ENCODE measurements at places on chromosomes 3 and 15.

DNA sequence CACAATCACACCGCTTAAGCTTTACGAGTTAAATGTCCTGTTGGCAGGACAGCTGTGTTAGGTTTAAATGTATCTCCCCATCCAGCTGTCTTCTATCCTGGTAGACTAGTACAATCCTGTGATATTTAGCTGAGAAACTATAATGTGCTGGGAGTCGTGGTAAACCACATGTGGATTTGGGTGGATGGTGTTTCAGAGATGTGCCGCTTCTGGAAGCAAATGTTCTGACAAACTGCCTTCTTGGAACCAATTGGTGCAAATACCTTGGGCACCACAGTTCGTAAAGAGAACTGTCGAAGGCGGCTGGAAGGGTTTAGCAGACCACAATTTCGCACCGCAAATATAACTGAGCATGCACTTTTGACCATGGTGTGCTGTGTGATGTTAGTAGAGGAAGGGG is 15.0 kb downstream of the SCG5 start:
- DNase-seq = no peak

DNA sequence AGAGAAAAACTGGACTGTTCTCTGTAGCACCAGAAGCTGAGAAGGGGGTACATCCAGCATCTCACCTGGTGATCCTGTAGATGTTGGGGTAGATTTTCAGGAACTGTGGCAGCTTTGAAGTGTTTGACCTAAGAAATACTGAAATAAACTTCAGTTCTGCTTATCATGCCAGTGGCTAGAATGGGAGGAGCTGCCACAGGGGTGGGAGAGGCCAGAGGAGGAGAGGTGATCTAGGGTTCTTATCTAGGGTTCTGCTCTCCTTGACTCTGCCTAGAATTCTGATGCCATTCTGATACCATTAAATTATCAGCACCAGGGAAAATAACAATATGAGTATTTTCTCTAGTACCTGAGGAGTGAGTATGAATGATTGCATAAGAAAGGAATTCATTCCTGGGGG is 10.2 kb upstream of the CPOX start:
- no peak for DNase-seq

DNA sequence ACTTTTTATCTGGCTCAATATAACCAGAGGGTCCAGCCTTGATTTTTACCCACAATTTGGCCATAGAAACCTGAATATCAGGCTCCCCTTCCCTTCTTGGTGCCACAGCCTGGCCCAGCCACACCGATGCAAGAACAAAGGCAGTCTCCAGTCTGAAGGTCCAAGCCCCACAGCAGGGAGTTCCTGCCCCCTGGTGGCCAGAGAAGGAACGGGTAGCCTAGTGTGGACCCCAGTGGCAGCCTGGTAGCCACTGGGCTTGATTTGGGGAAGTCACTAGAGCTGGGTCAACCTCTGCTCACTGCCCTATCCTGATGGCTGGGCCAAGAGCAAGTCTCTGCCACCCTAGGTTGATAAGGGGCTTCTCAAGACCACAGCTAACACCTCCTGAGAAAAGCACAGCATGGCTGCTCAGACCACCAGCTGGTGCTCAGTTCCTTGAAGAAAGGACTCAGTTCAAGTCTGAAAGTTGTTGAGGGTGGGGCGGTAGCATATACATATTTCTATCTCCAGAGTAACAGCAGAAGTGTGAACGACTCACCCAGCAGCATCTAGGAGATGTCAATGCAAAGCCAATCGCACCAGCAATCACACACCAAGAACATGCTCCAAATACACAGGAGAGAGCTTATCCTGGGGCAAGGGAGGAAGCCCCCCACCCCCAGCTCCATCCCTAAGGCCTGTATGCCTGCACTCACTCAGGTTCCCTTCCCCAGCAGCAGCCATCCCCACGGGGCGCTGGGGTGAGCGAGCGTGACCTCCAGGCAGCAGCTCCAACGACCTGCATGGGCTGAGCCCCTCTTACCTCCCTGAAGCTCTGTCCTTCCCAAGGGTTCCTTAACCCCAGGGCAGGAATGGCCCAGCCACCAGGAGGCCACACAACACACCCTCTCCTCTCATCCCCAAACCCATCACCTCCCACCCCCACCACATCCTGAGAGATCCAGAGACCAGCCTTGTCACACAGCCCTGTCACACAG is 7.6 kb downstream of the PFKFB4 start:
- peak; percentile 68 for DNase-seq

DNA sequence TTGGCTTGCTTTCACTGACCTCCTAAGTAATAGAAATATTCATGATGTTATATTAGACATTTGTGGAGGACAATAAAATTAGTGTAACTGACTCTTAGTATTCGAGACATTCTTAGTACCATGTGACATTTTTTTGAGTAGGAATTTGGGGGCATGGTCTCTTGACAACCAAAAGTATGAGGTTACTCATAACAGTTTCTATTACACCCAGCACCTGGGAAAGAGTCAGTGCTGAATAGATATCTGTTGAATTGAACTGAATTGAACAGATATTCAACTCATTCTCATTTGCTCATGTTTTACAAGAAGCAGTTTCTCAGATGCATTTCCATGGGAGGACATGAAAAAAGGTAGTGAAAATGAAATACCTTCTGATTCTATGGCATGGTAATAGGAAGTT is 84.4 kb downstream of the CMSS1 start:
- DNase-seq = no peak
